Mesenchymal stem cell (in vitro differentiated cells and primary cell): ENCODE measurements at places on chromosomes 16 and 17.

GRCh38 chr16:87161822-87162676 is 155.1 kb downstream of the C16orf95 start:
- DNase-seq, result no peak

GRCh38 chr16:10493276-10493675 is 87.1 kb downstream of the EMP2 start:
- no peak for DNase-seq

DNA sequence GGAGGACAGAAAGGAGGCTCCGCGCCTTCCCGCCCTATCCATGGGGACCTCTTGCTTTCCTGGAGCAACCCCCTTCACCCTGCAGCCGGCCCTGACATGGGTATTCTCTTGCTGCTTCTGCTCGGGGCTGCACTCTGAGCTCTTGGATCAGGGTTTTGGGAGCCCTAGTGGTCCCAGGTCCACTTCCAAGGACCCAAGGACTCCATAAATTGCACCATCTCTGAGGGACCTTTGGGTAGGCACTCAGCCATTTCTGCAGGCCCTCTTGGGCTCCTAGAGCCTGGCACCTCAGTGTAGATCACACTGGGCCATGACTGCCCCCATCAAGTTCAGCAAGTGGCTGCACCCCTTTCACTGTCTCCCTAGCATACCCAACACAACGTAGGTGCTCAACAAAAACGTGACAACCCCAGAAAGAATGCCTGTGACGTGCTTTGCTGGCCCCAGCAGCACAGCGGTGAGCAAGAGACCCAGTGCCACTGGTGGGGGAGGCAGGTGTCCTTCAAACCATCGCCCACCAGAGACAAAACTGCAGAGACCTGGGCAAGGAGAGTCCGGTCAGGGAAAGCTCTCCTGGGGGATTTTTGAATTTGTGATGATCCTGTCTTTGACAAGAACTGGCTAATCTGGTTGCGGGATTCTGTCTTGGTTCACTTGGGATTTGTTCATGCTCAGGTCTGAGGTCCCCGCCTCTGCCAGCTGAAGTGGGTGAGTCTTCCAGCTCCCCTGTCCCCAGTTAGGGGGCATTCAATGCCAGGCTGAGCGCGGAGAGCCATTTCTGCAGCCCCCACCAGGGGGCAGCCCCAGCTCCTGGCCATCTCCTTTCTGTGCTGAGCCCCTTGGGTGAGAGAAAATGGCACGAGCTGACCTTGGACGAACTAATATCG is 2.5 kb upstream of the RAB11FIP4 start:
- DNase-seq, result peak; percentile 30

- DNase-seq, result no peak
Measured at GRCh38 chr17:77617516-77617915, 341.0 kb upstream of the TNRC6C start.

- no peak for DNase-seq
Measured at GRCh38 chr17:74274709-74275340, 791 bp downstream of the DNAI2 start.

DNA sequence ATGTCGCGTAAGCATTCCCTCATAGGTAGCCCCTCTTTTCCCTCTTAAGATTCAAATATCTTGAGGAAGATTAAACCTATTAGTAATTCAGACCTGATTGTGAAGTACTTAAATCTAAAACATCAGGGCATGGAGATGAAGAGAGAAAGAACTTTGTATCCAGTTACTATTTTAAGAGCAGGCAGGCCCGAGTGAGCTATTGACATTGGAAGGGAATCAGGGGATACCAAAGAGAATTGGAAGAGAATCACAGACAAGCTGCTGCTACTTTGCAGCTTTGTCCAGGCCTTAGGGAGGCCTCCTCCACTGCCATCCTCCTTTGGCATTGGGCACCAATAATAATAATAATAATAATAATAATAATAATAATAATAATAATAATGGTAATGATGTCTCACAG is 170.5 kb downstream of the MRTFB start:
- no peak for DNase-seq

- peak; percentile 62 for DNase-seq
Measured at GRCh38 chr17:17693253-17694168, 12.3 kb downstream of the RAI1 start.

DNA sequence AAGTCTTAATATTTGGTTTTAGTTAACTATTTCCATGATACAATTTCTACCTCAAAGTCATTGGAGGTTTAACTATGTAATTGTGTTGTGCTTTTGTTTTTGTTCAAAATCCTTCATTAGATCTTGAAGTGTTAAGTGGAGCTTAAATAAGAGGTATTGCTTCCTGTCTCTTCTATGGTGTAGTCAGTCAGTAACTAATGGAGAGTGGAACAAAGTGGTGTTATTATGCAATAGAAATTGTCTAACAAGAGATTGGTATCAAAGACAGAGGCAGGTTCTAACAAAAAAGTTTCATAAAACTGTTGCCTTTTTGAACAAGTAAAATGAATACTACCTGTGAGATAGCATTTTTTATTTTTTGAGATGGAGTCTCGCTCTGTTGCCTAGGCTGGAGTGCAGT is 45.2 kb downstream of the GRB7 start:
- DNase-seq, result no peak

DNA sequence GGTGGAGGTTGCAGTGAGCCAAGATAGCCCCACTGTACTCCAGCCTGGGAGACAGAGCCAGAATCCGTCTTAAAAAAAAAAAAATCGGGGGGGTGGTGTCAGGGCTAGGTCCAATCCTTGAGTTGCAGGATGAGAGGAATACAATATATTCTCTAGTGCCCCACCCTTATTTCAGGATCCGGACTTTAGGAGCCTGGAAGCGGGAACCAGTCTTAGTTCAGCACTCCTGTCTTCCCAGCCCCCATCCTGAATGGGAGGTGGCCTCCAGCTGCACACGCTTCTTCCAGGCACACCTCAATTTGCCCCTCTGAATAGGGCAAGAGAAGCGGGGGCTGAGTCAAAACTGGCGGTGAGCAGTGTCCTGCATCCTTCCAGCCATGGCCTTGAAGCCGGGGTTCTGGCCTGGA is 1.6 kb downstream of the FHOD1 start:
- DNase-seq, result no peak

GRCh38 chr17:20053361-20053964 is 44.3 kb downstream of the SPECC1 start:
- DNase-seq, result no peak

DNA sequence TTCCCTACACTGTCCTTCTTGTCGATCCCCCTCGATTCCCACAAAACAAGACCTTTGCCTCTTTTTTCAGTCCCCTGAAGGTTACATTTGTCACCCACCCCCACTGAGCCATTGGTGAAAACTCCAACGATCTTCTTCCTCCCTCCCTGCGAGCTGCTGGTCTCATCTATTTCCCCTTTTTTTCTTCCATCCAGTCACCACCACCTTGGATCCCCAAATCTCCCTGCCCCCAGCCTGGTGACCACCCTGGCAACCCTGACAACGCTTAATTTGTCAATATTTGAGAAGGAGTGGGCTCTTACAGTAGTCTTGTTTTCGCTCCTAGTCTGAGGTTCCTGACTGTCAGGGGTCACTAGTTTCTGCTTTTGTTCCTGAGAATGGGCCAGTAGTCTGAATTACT is 62.9 kb downstream of the SMPD3 start:
- no peak for DNase-seq

- DNase-seq, result no peak
Measured at GRCh38 chr17:40992666-40993065, 1.3 kb downstream of the KRTAP3-3 start.

DNA sequence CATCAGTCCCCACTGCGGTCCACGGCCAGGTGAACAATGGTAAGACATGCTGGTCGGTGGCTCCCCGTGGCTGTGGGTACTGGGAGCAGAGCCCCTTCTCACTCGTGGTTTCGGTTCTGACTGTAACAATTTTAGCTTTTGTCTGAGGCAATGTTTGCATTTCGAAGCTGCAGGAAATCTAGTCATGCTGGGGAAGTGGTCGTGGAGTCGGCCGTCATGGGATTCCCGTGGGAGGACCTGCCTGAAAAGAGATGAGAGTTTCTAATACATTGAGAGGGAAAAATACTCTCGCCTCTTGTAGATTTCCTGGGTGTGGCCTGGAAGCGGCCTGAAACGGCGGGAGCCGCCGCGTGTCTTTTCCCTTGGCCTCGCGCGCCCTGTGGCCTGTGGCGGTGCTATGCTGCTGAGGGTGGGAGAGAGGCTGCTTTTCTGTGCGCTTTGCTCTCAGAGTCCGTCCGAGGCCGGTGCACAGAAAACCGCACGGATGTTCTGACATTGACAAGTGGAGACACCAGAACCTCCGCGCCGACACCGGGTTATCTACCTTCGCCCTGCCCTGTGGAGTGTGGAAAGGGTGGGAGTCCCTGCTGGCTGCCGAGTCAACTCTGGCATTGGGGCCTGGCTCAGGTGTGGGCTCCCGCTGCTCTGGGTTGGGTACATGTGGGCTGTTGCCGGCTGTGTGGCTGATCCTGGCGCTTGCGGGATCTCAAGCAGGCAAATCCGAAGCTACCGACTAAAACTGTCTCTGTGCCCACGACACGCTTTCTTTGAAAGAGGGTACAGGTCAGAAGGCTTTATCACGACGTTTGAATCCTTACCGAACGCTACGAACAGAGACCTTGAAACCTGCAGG is 60.8 kb downstream of the WDR45B start:
- DNase-seq, result no peak

GRCh38 chr17:62112229-62112628 is 47.2 kb upstream of the MED13 start:
- DNase-seq, result no peak

GRCh38 chr17:16945663-16946218 is 26.2 kb downstream of the TNFRSF13B start:
- DNase-seq, result no peak

GRCh38 chr17:70254735-70255460 is 85.6 kb downstream of the KCNJ2 start:
- DNase-seq, result no peak

DNA sequence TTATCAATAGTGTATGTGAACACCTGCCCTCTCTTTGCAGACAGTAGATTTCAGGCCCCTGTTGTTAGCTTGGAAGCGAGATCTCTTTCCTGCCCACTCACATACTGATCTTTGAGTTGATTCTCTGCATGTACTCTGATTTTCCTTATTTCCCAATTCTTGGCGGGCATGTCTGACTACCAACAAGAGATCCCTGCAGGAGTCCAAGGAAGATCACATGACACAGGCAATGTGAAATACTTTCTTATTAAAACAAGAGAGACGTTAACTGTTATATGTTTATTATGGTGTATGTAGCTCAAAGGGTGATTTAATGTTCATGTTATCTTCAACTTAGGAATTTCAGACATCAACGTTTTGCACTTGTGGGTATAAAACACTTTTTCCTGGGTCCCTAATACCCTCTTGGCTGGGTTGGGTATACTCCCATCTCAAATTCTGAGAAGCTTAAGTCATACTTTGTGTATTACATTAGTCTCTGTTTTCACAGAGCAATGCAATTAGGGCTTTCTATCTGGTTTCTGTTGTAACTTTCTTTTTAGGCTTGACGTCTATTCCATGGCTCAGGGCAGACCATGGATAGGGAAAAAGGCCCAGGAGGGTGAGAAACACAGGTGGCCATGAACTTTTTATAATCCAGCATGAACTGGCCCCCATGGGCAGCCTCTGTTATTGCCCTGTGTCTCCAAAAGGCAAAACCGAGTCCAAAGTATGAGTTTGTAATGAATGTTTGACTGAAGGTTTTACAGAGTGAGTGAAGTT is 32.2 kb downstream of the HSD17B2 start:
- no peak for DNase-seq

- DNase-seq, result no peak
Measured at GRCh38 chr17:75008373-75008772, 4.1 kb upstream of the MRPL58 start.

GRCh38 chr16:68972720-68973119 is 129.4 kb downstream of the TANGO6 start:
- DNase-seq, result peak; percentile 49

DNA sequence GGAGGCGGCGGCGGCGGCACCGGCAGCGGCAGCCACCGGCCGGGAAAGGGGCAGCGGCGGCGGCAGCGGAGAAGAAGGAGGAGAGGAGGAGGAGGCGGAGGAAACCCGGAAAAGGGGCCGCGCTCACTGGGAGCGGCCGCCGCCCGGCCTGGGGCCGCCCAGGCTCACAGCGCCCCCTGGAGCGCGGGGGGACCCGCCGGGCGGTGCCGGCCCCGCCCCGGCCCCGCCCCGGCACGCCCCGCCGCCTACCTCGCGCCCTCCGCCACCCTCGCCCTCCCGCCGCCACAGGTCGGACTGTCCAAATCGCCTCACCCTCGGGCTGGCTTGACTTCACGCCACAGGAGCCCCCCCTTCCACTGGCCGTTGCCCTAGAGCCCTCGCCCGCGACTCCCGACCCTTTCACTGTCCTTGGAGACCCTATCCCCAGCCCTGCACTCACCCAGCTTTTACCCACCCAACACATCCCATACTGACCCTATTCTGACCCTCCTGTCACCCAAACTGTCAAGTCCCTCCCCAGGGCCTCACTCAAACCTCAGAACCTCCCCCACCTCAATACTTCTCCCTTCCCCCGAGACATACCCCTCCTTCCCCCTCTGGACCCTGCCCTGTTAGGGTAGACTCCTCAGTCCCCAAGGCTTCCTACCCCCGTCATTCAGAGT is at the start of gene CSNK2A2:
CSNK2A2 (minus strand) TSS at position 85 of the 662 bp plus-strand sequence. CDS start 370 bp downstream, outside the sequence.
- DNase-seq, result peak; percentile 70

- peak; percentile 54 for DNase-seq
Measured at GRCh38 chr17:41551365-41551764, 20.5 kb downstream of the KRT9 start.

DNA sequence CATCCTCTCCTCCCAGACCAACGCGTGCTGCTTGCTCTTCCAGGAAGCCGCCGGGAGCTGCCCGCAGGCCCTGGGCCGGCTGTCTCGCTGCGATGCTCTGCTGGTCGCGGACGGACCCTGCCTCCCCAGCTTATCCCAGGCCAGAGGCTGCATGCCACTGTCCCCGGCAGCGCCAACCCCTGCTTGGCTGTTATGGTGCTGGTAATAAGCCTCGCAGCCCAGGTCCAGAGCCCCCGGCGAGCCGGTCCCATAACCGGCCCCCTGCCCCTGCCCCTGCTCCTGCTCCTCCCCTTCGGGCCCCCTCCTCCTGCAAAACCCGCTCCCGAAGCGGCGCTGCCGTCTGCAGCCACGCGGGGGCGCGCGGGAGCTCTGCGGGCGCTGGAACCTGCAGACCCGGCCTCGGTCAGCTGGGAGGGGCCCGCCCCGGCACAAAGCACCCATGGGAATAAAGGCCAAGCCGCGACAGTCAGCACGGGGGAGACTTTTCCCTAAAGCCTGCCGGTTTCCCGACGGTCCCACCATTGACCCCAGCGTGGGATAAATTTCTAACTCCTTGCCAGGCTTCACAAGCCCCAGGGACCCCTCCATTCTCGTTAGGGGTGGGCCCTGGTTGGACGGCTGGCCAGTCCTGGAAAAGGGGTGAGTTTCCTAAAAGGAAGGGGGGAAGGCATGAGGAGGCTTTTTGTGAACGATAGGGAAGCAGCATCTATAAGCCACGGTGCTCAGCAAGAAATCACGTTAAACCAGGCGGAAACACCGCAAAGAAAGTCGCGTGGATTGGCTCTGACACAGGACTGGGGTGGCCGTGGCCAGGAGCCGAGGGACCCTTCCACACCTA is 11.2 kb downstream of the ENPP7 start:
- DNase-seq, result peak; percentile 55

- no peak for DNase-seq
Measured at GRCh38 chr16:87196231-87196630, 121.0 kb downstream of the C16orf95 start.

- no peak for DNase-seq
Measured at GRCh38 chr17:11880714-11881113, 116.6 kb downstream of the ZNF18 start.

- DNase-seq, result peak; percentile 87
Measured at GRCh38 chr16:84922351-84923120, 88.8 kb downstream of the ZDHHC7 start.

- no peak for DNase-seq
Measured at GRCh38 chr17:32794533-32795246, 82.2 kb downstream of the MYO1D start.
